ENCODE measurements at places on chromosomes 2 and 18.

DNA sequence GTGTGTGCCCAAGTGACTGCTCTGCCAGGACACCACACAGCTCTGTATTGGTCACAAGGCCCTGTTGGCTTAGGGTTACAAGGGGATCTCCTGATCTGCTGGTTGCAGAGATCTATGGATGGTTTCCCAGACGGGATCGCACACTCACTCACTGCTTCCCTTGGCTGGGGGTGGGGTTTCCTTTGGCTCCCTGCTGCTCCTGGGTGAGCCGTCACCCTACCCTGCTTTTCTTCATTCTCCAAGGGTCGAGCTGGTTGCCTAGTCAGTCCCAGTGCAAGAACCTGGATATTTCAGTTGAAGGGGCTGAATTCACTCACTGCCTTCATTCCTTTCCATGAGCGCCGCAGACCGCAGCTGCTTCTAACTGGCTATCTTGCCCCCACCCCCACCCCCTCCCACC is 56.3 kb downstream of the GTF3C3 start:
- DNase-seq: no peak

DNA sequence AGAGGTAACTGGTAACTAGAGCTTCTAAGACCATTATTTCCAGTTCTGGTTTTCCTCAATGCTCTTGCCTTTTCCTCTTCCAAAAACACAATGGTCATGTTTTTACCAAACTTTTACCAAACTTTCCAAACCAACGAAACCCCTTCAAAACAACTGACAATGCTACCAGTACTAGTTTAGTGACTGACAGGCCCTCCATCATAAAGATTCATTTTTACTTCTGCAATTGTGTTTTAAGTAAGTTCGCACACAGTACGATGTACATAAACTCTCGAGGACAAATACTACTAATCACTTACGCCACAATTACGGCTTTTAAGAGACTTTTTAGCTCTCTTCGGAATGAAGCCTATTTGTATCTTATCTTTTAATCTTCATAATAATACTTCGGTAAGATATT is 900 bp downstream of the C18orf32 start:
- no peak for DNase-seq

DNA sequence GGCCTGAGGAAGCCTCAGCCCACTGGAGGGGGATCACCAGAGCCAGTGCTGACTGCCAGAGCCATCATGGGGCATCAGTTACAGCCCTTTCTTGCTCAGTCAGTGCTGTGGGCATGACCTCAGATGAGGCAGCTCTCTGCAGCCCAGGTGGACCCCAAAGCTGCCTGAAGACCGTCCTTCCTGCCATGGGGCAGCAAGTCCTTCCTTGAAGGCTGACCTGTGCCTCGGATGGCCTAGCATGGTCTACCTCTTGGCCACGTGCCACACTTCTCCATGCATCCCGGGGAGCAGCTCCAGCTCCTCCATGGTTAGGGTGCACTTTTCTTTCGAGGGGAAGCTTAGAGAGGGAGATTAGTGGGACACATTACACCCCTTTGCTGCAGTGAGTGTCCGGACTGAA is 233.4 kb downstream of the VAPA start:
- no peak for DNase-seq

DNA sequence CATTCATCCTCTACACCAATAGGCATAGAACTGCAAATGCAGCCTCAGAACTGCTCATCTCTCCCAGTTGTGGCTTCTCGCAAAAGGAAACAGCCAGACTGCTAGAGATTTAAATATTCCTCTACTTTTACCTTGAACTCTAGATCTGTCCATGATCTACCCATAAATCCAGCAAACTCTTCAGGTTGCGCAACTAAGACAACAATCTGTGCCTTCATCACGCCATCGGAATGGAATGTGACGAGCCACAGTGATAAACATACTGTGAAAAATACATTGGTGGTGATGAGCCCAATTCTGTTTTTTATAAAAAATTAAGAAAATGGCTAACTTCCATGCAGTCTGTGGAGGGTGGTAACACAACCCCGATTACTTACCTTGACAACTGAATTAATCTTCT is 626.7 kb downstream of the LRRTM4 start:
- no peak for DNase-seq

- no peak for DNase-seq
Observed at GRCh38 chr2:56230156-56230555, 46.4 kb downstream of the CCDC85A start.

DNA sequence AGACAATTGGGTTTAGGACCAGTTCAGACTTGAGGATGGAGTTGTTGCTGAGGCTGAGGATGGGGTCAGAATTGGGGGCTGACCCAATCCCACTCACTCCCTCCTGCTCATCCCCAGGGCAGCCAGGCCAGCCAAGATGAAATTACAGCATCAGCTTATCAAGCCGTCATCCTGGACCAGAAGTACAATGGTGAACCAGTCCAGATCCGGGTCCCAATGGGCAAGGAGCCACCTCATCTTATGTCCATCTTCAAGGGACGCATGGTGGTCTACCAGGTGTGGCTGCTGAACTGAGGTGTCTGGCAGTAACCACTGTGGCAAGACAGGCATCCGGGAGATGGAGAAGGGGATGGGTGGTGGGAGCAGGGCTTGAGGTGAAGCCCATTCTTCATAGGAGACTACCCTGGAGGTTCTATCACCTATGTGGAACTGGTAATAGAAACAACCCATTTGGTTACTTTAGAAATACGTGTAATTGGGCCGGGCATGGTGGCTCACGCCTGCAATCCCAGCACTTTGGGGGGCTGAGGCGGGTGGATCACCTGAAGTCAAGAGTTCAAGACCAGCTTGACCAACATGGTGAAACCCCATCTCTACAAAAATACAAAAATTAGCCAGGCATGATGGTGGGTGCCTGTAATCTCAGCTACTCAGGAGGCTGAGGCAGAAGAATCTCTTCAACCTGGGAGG is 13.9 kb downstream of the VIL1 start:
- DNase-seq: no peak

GRCh38 chr2:231679908-231680284 is 28.4 kb upstream of the PTMA start:
- no peak for DNase-seq

GRCh38 chr18:3867864-3868311 is 417.9 kb downstream of the TGIF1 start:
- DNase-seq: no peak

DNA sequence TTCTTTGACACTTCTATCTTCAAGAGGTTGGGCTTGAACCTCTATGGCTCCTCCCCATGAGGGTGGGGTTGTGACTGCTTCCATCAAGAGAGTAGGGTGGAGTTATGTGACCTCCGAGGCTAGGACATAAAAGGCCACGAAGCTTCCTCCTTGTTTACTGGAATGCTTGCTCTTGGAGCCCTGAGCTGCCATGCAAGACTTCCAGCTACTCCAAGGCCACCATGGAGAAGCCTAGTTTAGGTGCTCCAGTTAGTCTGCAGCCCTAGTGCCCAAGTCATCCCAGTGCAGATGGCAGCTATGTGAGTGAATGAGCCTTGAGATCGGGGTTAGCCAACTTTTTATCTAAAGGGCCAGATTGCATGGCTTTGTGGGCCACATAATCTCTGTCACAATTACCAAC is 2.4 kb upstream of the MERTK start:
- DNase-seq: no peak

DNA sequence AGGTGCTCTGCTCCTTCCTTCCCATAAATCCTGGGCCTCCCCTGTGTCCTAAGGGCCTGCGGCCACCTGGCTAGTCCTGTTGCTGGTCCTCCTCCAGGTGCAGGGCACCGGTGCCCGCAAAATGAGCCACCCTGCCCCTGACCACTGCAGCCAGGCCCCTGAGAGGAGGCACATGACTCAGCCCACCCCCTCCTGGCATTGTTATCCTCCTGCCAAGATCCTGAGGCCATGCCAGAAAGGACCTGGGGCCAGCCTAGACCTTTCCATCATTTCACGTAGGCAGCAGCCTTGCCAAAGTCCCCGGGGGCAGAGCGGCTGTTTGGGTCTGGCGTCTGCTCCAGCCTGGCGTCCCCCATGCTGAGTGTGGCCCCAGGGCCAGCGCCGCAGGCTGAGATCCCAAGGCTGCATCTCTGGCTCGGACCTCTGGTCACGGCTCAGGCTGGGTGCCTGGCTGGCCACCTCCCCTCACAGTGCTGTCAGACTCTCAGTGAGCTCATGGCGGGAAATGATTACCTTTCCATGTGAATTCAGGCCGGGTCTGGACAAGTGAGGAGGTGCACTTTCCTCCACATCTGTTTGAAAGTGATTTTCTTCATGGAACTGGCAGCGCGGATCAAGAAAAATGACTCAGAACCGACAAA is 81.0 kb downstream of the NDUFA10 start:
- DNase-seq: no peak

GRCh38 chr2:215511454-215512346 is 75.8 kb upstream of the FN1 start:
- DNase-seq: no peak

DNA sequence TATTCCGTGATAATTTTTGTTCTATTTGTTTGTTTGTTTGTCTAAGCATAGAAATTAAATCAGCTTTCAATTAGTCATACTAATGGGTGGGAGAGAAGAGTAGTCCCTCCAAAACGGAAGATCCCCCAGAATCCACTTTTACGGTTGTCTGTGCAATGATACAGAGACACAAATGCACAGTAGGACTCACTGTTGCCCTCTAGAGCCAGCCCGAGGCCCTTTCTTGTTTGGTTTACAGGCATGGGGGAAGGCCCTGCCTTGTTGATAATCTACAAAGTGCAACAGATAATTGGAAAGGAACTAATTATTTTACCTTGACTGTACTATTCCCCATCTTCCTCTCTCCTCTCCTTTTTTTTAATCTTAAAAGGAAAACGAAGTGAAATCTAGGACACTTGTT is 121.1 kb downstream of the ACOXL start:
- peak; percentile 26 for DNase-seq

Data from fibroblast of skin of back (primary cell).